ENCODE measurements at places on chromosomes 3 and 15.

- no peak for DNase-seq
These were observed 25.5 kb downstream of the SETD5 start for GRCh38 chr3:9422712-9423424.

DNA sequence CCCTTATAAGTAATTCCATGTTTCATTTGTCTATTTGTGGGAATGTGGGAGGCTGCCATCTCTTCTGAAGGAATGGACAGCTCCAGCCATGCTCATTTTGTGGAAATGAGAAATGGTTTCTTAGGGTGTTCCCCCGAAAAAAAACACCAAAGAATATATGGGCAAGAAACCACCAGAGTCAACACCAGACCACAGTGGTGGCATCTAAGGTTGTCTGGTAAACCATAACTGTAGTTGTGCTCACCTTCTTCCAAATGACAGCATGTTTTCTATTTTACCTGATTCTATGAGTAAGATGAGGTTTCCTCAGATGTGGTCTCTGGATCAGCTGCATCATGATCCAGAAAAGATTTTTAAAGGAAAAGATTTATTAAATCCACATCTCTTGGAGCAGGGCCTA is 217.0 kb upstream of the C2CD4B start:
- no peak for DNase-seq

DNA sequence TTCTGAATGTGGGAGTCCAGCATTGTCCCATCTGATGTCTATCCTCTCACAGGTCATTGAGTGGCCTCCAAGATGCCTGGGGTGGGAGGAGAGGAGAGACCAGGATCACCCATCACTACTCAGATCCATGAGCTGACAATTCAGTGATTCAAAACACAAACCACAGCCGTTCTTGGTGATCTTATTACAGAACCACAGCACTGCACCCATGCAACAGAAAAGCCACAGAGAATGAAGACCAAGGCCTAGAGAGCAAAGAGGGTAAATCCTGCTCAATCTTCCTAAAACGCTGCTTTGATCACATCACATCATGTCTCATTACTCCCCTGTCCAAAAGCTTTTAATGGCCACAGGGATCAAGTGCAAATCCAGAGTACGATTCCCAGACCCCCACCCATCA is 23.5 kb downstream of the ANP32A start:
- DNase-seq, result no peak

DNA sequence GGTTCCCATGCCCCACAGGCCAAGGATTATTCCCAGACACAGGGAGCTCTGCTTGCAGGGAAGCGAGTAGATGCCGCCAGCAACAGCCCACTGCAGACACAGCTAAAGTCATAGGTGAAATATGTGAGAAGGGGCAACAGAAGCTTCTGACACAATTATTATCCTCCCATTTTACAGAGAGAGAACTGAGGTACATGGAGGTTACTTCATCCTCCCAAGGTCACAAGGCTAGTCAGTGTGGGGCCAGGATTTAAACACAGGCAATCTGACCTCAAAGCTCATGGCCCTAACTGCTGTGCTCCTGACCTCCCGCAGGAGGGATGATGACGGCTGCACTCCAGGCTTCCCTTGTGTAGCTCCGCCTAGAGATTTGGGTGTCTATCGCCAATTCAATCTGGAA is 15.7 kb upstream of the FSIP1 start:
- DNase-seq, result no peak

GRCh38 chr15:71043373-71043772 is 71.9 kb upstream of the THSD4 start:
- DNase-seq, result no peak

DNA sequence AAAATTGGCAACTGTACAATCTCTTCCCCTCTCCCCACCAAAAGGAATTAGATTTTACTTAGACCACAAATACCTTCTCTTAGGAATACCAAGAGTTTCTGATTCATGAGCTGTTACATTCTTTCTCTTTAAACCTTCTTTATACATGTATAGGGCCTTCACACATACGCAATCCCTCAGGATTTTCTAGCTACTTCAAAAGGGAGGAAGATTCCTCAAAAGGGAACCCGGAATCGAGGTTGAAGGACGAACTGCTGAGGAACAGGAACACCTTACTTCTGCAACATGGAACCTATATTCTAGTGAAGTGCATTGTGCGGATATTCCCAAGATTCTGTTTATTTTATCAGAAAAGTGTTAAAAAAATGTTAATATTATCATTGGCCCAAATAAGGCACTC is 52.3 kb downstream of the GABRB3 start:
- DNase-seq, result no peak
